ENCODE measurements at places on chromosomes 16 and 17.

- peak; percentile 27 for DNase-seq
Measured at GRCh38 chr17:5000237-5000639, 2.5 kb downstream of the KIF1C start.

- DNase-seq, result no peak
Measured at GRCh38 chr16:58384437-58385055, 7.7 kb upstream of the GINS3 start.

- DNase-seq, result no peak
Measured at GRCh38 chr16:88351491-88352101, 31.2 kb upstream of the ZNF469 start.

GRCh38 chr16:88196471-88197400, 186.0 kb upstream of the ZNF469 start:
- DNase-seq, result no peak

GRCh38 chr16:31484491-31485171, 1.7 kb downstream of the SLC5A2 start:
- DNase-seq, result no peak

GRCh38 chr17:62802561-62803205, 5.4 kb downstream of the MARCHF10 start:
- DNase-seq, result no peak
